CD4-positive, alpha-beta T cell treated with Interleukin-6 for 4 hours (primary cell): ENCODE measurements at places on chromosomes 3 and 15.
A peak's percentile ranks its signal among the peaks of the same experiment; 100 is the strongest.

- DNase-seq, result no peak
Observed at GRCh38 chr15:75779504-75779903, 63.7 kb upstream of the UBE2Q2 start.

DNA sequence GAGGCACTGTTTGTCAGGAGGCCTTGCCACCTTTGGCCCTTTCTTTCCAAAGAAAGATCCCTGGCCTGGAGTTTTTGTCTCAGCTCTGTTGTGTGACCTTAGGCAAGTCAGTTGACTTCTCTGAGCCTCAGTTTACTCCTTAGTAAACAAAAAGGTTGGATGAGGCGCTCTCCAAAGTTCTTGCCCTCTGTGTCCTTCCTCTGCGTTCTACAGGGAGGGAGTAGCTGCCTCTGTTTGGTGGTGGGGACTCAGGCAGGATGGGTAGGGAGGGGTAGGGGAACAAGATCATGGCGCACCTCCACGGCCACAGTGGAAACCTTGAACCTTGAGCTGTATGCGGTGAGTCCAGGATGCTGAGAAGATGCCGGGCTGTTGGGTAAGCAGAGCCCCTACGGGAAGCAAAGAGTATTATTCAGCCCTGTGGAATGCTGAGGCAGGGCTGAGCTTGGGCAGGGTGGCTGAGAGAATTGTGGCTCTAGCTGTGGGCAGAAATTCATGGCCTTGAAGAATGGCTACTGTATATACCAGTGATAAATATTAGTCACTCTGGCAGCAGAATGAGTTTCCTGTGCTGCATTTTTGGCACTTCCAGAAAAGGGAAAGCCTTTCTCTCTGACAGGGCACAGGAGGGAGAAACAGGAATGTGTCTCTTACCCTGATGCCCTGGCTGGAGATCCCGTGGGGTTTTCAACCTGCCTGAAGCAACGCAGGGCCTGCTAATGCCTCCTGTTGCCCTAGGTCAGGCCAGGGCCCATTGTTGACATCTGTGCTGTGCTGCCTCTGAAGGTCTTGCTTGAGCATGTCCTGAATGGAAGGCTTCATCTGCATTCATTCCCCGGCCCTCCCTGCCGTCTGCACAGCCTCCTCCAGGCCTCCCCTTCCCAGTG lies 39.9 kb downstream of the SMAD3 start:
- DNase-seq, result no peak

- DNase-seq, result no peak
Observed at GRCh38 chr3:143849854-143850549, 1.7 kb upstream of the SLC9A9 start.

DNA sequence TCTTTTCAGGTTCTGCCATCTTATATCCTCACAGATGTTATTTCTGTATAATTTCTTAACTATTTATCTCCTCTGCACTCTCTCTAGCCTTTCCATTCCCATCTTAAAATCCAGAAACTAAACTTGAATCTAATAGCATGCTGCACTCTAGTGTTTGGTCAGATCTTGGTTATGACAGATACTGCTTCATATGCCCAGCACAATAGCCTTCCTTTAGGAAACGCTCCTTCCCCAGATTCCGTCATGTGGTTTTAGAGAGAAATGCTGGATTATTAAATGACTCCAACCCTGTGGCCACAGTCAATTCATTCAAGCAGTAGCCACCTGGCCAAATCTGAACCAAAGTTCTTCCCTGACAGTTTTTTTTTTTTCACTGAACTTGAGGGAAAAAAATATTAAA lies 19.4 kb downstream of the RASGRP1 start:
- DNase-seq, result no peak

- DNase-seq, result no peak
Observed at GRCh38 chr15:83846847-83847246, 192.9 kb downstream of the ADAMTSL3 start.

GRCh38 chr3:146889626-146890025 lies 284.5 kb upstream of the PLSCR5 start:
- DNase-seq, result no peak

GRCh38 chr15:50257924-50258323 lies 7.6 kb downstream of the HDC start:
- DNase-seq, result no peak

GRCh38 chr3:58154626-58155449 lies 55.9 kb downstream of the DNASE1L3 start:
- no peak for DNase-seq

- DNase-seq, result no peak
Observed at GRCh38 chr15:96171853-96172296, 158.6 kb upstream of the NR2F2 start.

- no peak for DNase-seq
Observed at GRCh38 chr3:165336786-165337185, 140.6 kb upstream of the SLITRK3 start.

DNA sequence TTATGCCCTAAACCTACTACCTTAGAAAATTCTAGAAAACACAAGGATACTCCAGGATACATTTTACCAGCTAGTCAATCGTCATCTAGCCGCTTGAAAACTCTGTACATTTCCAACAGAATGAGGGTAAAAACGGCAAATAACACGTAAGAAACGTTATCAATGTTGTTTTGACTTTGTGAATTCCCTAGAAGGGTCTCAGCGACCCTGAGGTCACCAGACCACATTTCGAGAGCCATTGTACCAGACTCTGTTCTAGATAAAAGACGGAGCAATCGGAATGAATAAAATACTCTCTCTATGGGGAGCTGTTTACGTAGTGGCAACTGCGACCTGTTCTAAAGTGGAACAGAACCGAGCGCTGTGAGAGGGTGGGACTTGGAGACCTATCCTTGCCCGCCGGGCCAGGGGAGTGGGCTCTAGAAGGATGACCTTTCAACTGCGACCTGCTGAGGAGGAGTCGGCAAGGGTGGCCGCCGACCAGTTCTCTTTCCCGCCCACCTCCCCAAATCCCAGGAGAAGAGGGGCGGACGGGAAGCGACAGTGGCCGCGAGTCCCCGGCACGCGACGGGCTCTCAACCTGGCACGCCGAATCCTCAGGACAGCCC lies 778 bp upstream of the AP4E1 start:
- DNase-seq, result peak; percentile 49

DNA sequence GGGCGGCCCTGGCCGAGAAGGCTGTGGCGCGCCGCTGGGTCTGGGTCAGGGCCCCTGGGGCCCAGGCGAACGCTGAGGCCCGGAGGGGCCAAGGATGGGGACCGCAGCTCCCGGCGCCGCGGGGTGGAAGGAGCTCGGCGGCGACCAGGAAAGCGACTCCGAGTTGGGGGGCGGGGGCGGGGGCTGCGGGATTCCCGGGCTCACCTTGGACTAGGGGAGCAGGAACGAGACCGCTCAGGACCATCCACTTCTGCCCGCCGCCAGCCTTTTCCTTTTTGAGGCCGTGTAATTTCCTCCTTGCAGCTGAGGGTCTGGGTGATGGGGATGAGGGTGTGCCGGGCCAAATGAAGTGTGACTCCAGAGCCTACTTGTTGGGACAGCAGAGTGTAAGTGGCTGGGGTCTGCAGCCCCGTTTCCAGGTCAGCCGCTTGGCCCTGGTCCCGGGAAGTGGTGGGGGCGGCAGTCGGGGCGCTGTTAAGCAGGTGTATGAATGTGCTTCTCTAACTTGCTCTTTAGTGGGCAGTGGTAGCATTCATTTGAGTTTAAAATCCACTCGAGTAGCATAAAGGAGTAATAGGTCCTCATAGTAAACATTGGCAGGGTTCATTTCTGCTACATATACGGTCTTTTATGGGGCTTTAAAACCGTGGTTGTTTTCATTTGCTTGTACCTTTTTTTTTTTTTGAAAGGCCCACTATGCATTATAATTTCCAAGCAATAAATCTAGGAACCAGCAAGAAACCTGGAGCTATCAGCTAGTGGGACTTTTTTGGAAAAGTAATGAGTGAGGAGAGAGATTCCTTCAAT lies 717 bp downstream of the PXK start:
- DNase-seq, result peak; percentile 28

- peak; percentile 20 for DNase-seq
Observed at GRCh38 chr3:171256445-171257250, 203.6 kb downstream of the TNIK start.

- DNase-seq, result no peak
Observed at GRCh38 chr15:66679657-66680108, 22.4 kb upstream of the SMAD6 start.
